ENCODE measurements at places on chromosomes 12 and 14. TPM values are rescaled to one million over a fixed set of nuclear protein-coding genes. Genes with fewer than 3 reads are reported as not detected.
A peak's percentile ranks its signal among the peaks of the same experiment; 100 is the strongest.

DNA sequence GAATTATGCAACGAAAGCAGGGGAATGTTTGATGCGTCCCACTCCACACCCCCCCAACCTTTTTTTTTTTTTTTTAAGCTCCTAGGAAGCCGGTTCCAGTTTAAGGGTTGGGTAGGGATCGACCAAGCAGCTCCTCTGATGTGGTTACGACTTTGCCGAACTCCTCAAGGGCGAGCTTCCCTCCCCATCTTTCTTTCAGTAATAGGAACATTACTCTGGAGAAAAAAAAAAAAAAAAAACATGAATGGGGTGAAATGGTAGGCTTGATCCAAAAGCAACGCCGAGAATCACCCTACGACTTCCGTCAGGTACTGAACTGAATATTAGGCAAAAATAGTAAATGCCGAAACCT is 9.6 kb downstream of the BMP4 start:
- no peak for DNase-seq
- H3K4me1 ChIP-seq, result peaks cover 17% of the 10 kb centered on the region
- peaks cover 15% of the 10 kb centered on the region for H3K36me3 ChIP-seq
- no peak overlapping the region for H3K4me3 ChIP-seq
- H3K27me3 ChIP-seq, result peaks cover 7% of the 10 kb centered on the region

DNA sequence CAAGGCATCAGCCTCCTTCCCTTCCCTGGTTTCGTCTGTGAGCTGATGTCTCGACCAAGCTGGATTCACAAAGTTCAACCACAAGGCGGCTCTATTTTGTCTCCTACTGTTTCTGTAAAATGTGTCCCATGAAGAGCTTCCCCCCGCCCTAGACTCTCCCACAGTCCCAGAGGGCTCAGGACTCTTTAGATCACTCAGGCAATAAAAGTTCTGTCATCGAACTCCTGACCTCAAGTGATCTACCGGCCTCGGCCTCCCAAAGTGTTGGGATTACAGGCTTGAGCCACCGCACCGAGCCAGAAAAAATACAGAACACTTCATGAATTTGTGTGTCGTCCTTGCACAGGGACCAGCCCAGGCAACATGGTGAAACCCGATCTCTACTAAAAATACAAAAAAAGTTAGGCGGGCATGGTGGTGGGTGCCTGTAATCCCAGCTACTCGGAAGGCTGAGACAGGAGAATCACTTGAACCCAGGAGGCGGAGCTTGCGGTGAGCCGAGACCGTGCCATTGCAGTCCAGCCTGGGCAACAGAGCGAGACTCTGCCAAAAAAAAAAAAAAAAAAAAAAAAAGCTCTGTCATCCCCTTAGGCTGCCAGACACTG is 149.4 kb downstream of the BCL11B start:
- H3K36me3 ChIP-seq, result no peaks in the 10 kb centered on the region
- H3K4me3 ChIP-seq, result no peak overlapping the region
- peaks cover 4% of the 10 kb centered on the region for H3K27me3 ChIP-seq
- DNase-seq, result peak; percentile 32
- H3K27ac ChIP-seq, result no peak overlapping the region

DNA sequence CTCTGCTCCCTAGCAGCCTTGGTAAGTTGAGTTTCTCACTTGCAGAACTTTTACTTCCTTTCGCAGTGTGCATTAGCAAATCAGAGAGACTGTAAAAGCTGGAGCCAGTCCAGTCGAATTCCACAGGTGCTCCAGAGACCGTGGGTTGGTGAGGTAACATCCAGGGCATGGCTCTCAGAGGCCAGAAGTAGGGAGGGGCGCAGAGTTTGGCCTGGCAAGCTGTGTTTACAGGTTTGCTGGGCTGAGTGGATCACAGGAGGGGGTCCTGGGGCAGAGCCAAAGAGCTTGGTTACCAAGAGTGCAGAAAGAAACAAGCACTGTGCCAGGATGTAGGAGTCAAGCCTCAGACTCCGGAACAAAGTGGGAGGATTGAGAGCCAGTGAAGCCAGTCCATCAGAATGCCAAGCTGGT is 10.2 kb upstream of the BHLHE41 start:
- no peak overlapping the region for H3K4me3 ChIP-seq
- DNase-seq, result no peak
- peaks cover 11% of the 10 kb centered on the region for H3K4me1 ChIP-seq
- no peaks in the 10 kb centered on the region for H3K36me3 ChIP-seq
- peak overlapping the region; percentile 60 for H3K27ac ChIP-seq

DNA sequence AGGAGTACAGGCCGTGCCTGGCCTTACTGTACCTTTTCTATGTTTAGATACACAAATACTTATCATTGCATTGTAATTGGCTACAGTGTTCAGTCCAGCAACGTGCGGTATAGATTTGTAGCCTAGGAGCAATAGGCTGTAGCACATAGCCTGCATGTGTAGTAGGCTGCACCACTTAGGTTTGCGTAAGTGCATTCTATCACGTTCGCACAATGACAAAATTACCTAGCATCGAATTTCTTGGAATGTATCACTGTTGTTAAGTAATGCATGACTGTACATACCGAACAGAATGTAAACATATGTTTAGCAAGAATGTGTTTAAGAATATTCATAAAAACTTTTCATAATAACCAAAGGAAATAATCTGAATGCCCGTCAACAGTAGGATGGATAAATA is 31.9 kb downstream of the VRTN start:
- H3K4me1 ChIP-seq, result no peaks in the 10 kb centered on the region
- no peak overlapping the region for H3K27ac ChIP-seq
- H3K27me3 ChIP-seq, result peaks cover 36% of the 10 kb centered on the region
- DNase-seq, result no peak
- H3K4me3 ChIP-seq, result no peak overlapping the region

- no peaks in the 10 kb centered on the region for H3K27me3 ChIP-seq
- no peak overlapping the region for H3K4me3 ChIP-seq
- DNase-seq, result no peak
- H3K4me1 ChIP-seq, result peaks cover 4% of the 10 kb centered on the region
- H3K27ac ChIP-seq, result no peak overlapping the region
These were observed 19.4 kb downstream of the SERPINA1 start for GRCh38 chr14:94368956-94369355.

- no peak for DNase-seq
- H3K4me1 ChIP-seq, result peaks cover 22% of the 10 kb centered on the region
- H3K4me3 ChIP-seq, result no peak overlapping the region
- no peak overlapping the region for H3K27ac ChIP-seq
These were observed 49.2 kb downstream of the FBXW8 start for GRCh38 chr12:116959845-116960514.

- H3K4me1 ChIP-seq, result peaks cover 35% of the 10 kb centered on the region
- H3K36me3 ChIP-seq, result no peaks in the 10 kb centered on the region
- DNase-seq, result no peak
- H3K27ac ChIP-seq, result peak overlapping the region; percentile 23
- no peak overlapping the region for H3K4me3 ChIP-seq
- H3K27me3 ChIP-seq, result no peaks in the 10 kb centered on the region
These were observed 61.4 kb downstream of the VWF start for GRCh38 chr12:6062757-6063735.

GRCh38 chr12:32005496-32006125 is 46.4 kb downstream of the RESF1 start:
- peaks cover 3% of the 10 kb centered on the region for H3K36me3 ChIP-seq
- H3K4me3 ChIP-seq, result no peak overlapping the region
- no peak for DNase-seq
- H3K4me1 ChIP-seq, result no peaks in the 10 kb centered on the region

DNA sequence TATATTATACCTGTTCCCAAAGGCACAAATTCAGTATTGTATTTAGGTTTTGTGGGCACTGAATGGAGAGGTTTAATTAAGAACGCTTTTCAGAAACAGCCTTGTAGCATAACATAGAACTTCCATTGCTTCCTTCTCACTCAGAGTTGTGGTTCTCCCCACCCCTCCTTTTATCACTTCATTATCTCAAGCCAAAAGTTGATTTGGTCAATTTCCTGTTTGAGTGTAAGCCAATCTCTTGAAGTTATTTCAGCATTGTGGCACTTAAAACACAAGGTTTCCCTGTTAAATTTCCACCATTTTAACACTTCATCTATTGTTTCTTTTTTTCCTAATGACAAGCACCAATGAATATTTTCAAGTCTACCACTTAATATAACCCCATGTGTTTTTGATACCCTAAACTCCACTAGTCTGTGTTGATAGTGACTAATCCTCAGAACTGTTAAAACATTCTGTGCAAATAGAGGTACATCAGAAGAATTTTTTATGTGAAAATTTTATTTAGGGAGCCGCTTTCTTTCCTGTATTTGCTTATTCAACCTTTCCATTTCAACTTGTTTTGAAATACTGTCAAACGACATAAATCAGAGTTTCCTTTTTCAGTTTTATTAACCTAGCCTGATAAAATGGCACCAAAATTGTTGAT is 340.1 kb downstream of the BCAT1 start:
- no peaks in the 10 kb centered on the region for H3K36me3 ChIP-seq
- H3K4me1 ChIP-seq, result peaks cover 23% of the 10 kb centered on the region
- no peak overlapping the region for H3K4me3 ChIP-seq
- DNase-seq, result no peak

DNA sequence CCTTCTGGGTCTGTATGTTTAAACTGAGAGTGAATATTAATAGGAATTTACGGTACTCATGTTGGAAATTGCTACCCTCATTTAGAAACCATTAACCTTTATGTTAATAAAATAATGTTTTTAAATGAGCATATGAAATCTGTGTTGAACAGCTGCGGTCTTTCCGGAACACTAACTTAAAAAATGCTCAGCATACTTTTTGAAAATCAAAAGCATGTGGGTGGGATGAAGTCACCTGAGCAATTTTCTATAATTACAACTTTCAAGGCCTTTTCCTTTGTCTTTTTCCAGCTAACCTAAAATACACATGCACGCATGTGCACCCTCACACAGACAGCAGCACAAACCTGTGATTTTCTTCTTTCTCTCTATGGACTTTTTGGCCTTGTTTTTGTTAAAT is 39.8 kb downstream of the BORCS5 start:
- H3K4me1 ChIP-seq, result peaks cover 20% of the 10 kb centered on the region
- no peak overlapping the region for H3K4me3 ChIP-seq
- no peak overlapping the region for H3K27ac ChIP-seq
- no peaks in the 10 kb centered on the region for H3K27me3 ChIP-seq
- H3K36me3 ChIP-seq, result peaks cover 6% of the 10 kb centered on the region

DNA sequence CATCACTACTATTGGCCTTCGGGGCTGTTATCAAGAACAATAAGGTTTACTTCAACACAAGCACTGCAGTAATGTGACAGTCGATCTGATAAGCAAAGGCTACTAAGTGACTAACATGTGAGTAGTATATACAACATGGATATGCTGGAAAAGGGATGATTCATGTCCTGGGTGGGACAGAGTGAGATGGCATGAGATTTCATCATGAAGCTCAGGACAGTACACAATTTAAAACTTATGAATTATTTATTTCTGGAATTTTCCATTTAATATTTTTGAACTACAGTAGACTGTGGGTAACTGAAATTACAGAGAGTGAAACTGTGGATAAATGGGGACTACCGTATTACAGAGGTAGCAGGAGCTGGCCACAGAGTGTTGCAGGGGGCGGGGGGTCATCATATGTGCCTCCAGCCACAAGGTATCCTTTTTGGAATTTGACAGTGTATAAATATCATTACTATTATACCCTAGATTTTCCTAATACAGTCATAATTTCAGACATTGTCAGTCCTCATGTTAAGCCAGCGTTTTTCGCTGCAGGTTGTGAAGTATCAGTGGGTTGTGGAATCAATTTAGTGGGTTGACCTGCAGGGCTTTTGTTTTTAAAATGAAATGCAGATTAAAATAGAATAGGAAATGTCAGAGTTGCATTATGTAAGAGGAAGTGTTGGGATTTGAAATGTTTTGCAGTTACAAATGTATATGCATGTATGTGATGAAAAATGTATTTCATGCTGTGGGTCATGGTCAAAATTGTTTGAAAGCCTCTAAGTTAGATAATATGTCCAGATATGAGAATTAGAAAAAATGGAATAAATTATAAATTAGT is 148.0 kb upstream of the NUDT4 start:
- peaks cover 13% of the 10 kb centered on the region for H3K4me1 ChIP-seq
- no peak for DNase-seq
- H3K4me3 ChIP-seq, result no peak overlapping the region
- peak overlapping the region; percentile 64 for H3K27ac ChIP-seq
- no peaks in the 10 kb centered on the region for H3K27me3 ChIP-seq

GRCh38 chr14:50954811-50955372 is 10.6 kb upstream of the PYGL start:
- no peaks in the 10 kb centered on the region for H3K27me3 ChIP-seq
- peaks cover 27% of the 10 kb centered on the region for H3K4me1 ChIP-seq

DNA sequence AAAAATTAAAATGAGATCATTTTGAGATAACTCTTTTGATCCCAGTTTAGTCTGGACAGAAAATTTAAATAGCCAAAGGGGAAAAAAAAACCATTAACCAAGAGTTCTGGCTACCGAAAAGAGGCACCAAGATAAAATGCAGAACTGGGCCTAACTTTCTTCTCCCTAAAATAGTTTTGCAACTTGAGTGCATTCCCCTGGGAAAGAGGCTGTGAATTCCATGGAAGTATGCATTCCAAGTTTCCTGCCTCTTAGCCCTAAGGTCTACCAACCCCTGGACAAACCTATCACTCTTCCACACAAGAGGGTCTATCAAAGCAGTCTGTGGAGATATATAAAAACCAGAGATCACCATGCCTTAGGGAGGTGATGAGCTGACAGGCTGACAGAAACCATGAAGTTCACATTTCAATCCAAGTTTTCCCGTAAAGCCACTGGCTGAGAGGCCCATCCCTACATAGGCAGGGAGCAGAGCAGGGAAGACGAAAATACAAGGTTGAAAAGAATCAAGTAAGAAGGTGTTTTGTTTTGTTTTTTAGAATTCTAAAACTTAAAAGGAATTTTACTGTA is 33.8 kb downstream of the DCP1B start:
- peaks cover 15% of the 10 kb centered on the region for H3K4me1 ChIP-seq
- H3K4me3 ChIP-seq, result no peak overlapping the region
- H3K27me3 ChIP-seq, result no peaks in the 10 kb centered on the region
- peaks cover 24% of the 10 kb centered on the region for H3K36me3 ChIP-seq
- no peak overlapping the region for H3K27ac ChIP-seq

DNA sequence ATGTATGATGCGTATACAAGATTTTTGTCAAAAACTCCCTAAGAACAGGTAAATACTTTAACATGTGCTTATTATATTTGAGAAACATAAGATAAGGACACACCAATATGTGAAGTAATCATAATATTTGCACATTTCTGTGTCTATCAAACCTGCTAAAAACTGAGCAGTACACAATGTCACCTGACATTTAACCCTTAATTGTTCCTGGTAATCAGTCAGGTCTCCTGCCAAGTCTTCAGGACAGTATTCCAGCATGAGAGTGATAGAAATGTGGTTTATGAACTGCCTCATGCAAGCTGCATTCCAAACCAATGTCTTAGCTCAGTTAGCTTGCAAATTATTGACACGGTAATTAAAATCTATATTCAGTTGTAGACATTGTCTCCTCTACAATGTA is 4.2 kb downstream of the SOX5 start:
- peaks cover 50% of the 10 kb centered on the region for H3K27me3 ChIP-seq
- no peak overlapping the region for H3K4me3 ChIP-seq
- H3K4me1 ChIP-seq, result no peaks in the 10 kb centered on the region
- H3K36me3 ChIP-seq, result no peaks in the 10 kb centered on the region
- H3K27ac ChIP-seq, result no peak overlapping the region
- no peak for DNase-seq

The CD9 gene
- 84.5 TPM for total RNA-seq

The LBHD2 gene
- total RNA-seq, result not detected

The SNRNP35 gene
- total RNA-seq, result 19.4 TPM

The ZC3H14 gene
- 68.6 TPM for total RNA-seq

The DCN gene
- 2,230 TPM for total RNA-seq

The RNF41 gene
- 71.2 TPM for total RNA-seq

The POLE gene
- 72.5 TPM for total RNA-seq

The CLECL1 gene
- total RNA-seq, result not detected

The OTX2 gene
- total RNA-seq, result not detected

The RND1 gene
- total RNA-seq, result 0.89 TPM

The PPP1R13B gene
- total RNA-seq, result 7.9 TPM

The TOMM20L gene
- not detected for total RNA-seq

The NEUROD4 gene
- not detected for total RNA-seq

The STON2 gene
- total RNA-seq, result not detected

The DCD gene
- total RNA-seq, result not detected

All from osteocyte (in vitro differentiated cells).